ENCODE measurements at places on chromosomes 6 and 20.
A peak's percentile ranks its signal among the peaks of the same experiment; 100 is the strongest.

DNA sequence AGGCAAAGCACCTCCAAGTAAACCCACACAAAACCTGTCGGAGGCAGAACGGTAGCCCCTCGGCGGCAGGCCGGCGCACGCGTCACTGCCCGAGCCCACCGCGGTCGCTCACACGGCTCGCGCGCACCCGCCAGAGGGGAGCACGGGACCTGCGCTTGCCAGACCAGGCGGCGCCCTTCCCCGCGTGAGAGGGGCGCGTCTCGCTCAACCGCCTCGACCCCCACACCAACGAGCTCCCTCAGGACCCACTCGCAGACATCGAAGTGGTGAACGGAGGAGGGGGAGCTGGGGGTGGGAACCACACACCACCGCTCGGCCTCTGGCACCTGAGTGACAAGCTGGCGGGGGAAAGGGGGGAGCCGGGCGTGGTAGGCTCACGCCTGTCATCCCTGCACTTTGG lies 1513.4 kb upstream of the DEFB115 start:
- DNase-seq: no peak

DNA sequence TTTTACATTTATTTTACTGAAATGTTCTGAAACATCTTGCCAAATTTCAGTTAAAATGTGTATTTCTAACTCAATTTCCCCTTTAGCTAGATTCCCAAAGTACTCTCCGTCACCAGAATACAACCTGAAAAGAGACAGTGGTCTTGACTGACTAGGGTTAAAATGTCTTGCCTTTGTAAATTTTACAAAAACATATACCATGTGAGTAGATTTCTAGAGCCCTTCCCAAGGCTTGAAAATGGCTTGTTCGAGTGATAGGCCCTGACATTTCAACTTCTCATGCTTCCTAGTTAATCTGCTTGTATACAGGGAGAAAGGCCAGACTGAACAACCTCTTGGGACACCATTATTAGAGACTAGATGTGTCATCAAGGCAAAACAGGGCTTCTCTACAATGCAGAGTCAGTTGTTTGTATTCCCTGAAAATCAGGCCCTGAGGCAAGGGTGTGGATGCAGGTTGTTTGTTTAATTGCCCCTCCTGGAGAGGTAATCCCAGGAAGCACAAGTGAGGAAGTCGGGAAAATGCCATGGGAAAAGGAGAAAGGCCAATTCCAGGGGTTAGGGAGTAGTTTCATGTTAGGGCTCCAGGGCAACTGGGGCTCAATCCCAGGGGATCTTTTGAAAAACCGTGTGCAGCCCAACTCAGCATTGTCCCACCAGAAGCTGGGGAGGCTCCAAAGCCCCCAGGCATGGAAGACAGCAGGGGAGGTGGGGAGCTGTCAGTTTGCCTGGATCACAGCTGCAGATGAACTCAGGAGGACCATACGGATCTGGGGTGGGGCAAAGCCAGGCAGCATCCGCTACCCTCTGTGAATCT lies 11.6 kb upstream of the TFB1M start:
- DNase-seq: no peak

- DNase-seq: no peak
These were observed at the start of gene DDAH2 for GRCh38 chr6:31728767-31729514. Gene DDAH2, minus strand, starts transcription at chr6:31729299. Its CDS starts 138 bp downstream, at chr6:31729161.

DNA sequence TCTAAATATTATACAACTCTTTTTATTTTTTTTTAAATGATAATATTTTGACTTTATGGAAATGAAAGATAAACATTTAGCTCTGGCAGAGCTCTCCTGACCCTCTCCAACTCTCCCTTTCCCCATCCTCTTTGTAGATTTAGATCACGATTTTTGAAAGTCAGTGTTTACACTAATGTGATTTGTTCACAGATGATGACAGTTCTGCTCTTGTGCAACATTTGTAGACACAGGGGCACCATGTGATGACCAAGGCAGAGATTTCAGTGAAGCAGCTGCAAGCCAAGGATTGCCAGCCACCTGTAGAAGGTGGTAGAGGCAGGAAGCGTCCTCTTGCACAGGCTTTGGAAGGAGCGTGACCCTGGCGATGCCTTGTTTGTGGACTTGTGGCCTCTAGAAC lies 483.2 kb downstream of the QKI start:
- no peak for DNase-seq

- peak; percentile 67 for DNase-seq
These were observed 193.1 kb upstream of the SHLD1 start for GRCh38 chr20:5557123-5557522.

DNA sequence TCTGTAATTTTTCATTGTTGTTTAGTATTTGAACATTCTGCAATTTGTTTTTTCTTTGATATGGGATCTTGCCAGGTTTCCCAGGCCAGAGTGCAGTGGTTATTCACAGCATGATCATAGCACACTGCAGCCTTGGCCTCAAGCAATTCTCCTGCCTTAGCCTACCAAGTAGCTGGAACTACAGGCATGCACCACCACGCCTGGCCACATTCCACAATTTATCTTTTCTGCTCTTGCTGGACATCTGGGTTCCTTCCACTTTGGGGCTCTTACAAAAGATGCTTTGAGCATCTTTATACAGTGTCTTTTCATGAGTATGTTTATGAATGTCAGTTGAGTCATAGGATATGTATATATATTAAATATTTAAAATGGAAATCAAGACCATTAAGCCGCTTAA lies 42.0 kb downstream of the PGM3 start:
- DNase-seq: no peak

- DNase-seq: no peak
These were observed 80.6 kb downstream of the FNDC1 start for GRCh38 chr6:159249752-159250151.

- DNase-seq: no peak
These were observed 144.7 kb upstream of the JARID2 start for GRCh38 chr6:15101130-15101529.

- no peak for DNase-seq
These were observed 125.0 kb upstream of the BACH2 start for GRCh38 chr6:90421666-90422065.

- no peak for DNase-seq
These were observed at the start of gene NRN1 for GRCh38 chr6:6006428-6007365. Gene NRN1, minus strand, starts transcription at chr6:6006925. Its CDS starts 176 bp downstream, at chr6:6006749.

GRCh38 chr6:118536478-118536877 lies 11.6 kb upstream of the PLN start:
- DNase-seq: no peak
